SW 1271 (cell line): ENCODE measurements at places on chromosomes 1 and 21.

GRCh38 chr1:66644331-66644730, 107.9 kb upstream of the DYNLT5 start:
- DNase-seq, result no peak

GRCh38 chr1:40887012-40887378, 24.8 kb upstream of the CITED4 start:
- DNase-seq, result no peak

DNA sequence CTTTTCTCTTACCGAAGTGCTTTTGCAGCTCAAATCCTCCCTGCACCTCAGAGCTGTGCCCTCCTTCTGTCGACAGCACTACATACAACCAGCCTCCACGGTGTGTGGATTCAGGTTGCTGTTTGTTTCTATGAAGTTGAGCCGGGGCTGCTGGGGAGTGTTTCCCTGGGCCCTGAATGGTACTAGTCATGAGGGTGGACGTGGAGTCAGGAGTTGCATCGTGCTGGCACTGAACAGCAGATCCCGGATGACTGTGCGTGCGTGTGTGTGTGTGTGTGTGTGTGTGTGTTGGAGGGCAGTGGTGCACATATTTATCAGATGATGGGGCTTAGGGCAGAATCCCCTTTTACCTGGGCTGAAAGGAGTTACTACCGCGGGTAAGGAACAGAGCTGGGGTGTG, 47.0 kb downstream of the ACTL8 start:
- DNase-seq, result no peak

GRCh38 chr1:85571181-85571759, 9.3 kb upstream of the CCN1 start:
- no peak for DNase-seq

DNA sequence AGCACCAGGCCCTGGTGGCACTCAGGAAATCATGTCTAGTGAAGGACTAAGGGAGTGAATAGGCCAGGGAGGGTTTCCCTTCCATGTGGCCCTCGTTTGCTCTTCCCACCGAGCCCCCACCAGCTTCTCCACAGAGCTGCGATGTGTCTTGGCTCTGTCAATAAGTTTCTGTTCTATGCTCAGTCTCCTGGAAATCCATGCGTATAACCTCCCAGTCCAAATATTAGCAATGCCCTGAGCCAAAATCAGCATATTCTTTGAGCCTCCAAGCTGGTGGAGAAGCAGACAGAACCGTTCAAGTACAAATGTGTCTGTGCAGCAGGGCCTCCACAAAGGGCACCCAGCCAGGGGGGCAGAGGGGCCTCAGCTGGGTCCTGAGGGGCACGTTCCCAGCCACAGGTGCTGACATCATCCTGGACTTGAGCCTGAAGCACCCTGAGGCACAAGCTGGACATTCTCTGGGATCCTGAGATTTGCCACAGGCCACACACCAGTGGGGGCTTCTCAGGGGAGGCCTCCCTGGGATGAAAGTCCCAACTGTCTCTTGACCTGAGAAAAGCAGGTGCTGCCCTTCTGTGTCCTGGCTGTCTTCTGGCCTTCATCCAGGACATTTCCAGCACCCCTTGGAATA, 350.5 kb upstream of the VAMP3 start:
- no peak for DNase-seq

GRCh38 chr1:62406576-62406975, 30.3 kb upstream of the USP1 start:
- no peak for DNase-seq

DNA sequence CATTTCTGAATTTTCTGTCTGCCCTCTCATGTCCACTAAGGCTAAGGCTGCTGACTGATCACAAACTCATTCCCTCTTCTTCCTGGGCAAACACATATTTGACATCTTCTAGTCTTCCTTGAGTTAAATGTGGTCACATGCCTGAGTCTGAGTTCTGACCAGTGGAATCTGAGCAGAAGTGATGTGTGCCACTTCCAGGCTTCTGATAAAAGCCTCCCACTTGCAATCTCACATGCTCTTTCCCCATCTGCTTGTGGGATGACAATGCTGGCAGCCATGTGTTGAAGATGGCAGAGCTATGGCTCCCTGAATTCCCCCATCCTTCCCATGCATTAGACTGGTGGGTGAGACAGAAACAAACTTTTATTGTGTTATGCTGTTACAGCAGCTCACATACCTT, 149.9 kb upstream of the ZNF648 start:
- no peak for DNase-seq

DNA sequence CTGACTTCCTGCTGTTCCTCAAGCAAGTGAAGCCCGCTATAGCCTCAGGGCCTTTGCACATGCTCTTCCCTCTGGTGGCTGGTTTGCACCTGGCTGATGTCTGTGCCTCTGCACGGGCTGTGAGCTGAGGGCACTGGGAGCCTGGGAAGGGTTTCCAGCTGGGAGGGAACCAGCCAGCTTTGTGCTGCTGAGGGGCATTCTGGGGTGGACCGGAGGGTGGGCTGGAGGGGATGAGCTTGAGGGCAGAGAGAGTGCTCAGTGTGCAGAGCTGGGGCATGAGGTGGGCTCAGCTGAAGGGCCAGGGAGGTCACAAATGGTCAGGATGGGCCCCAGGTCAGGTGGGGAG, 305.7 kb downstream of the MATN1 start:
- no peak for DNase-seq

- no peak for DNase-seq
Measured at GRCh38 chr1:68495968-68496679, 758 bp downstream of the DEPDC1 start.

DNA sequence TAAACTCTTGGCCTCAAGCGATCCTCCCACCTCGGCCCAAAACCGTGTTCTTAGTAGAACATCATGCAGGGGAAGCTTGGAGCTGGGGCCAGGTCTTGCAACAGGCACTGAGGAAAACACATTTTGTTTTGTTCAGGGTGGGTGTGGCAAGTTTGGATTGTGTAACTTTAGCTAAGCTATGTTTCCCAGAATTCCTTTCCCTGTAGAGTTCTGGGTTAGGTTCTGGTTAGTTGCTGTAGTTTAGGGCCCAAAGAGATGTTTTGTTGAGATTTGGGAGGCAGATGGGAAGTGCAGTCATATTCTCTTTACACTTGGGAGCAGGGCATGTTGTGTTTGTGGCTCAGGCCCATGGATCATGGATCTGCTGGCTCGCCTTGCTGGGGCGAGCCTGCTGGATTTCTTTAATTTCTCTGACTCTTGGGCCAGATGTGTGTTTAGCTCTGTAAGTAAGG, 24.0 kb downstream of the PLA2G5 start:
- DNase-seq, result no peak

DNA sequence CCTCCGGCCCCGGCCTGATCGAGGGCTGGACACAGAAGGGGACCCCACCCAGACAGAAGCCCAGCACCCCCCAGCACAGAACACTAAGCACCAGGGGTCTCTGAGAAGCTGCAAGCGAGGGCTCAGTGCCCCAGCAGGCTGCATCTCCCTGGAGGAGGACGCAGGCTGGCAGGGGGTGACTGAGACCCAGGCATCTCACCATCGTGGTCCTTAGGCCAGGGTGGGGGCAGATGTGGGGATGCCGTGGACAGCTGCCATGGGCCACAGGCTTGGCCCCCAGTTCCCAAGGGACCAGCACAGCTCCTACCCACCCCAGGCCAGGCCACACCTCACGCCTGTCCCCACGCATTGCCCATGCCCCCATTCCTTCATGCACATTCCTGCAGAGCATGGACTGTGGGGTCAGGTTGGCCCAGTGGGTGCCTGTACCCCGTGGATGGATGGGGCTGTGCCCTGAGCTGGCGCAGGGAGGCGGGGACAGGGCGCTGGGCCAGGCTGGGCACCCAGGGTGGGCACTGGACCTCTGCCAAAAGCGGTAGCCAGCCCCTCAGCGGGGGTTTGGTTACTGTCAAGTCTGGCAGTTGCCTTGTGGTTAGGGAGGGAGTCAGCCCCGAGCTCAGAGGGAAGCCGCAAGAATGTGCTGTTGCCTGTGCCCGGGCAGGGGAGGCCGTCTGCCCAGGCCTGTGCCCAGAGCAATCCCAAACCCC, 61.5 kb downstream of the ARHGEF16 start:
- DNase-seq, result no peak

DNA sequence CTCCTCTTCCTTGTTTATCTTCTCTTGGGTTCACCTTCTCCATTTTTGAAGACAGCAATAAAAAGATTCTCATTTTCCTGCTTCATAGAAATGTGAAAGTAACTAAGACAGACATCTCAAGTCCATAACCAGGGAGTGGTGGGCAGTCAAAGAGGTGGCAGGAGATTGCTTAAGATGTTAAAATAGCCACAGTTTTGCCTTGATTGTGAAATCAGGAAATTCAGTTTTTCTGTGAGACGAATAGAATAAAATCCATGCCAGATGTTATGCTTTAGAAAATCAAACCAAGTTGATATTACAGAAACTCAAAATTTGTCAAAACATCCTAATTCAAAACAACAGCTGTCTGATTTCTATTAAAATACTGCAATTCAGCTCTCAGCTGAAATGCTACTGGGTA, 57.2 kb downstream of the TNN start:
- no peak for DNase-seq

GRCh38 chr1:24903955-24904730, 25.9 kb downstream of the RUNX3 start:
- no peak for DNase-seq

GRCh38 chr1:226790545-226791181, 51.6 kb upstream of the ITPKB start:
- DNase-seq, result no peak

DNA sequence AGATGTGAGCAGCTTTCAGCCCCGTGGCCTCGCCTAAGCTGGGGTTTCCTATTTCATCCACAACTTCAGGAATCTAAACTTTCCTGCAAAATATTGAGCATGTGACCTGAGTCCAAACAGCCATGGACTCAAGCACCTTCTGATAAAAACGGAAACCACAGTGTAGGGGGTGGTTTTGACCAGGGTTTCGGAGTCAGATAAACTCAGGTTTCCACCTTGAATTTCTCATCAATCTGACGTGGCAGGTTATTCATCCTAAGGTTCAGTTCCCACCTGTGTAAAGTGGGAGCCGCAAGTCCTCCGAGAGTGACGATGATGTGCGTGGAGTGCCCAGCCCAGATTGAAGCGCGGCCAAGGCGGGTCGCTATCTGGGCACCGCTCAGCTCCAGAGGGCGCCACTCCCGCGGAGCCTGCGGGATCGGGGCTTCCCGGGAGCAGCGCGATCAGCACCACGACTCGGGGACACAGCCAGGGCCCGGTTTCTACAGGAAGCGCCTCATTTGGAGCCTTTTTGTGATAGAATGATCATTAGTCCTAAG, 871 bp upstream of the ETS2 start:
- no peak for DNase-seq

DNA sequence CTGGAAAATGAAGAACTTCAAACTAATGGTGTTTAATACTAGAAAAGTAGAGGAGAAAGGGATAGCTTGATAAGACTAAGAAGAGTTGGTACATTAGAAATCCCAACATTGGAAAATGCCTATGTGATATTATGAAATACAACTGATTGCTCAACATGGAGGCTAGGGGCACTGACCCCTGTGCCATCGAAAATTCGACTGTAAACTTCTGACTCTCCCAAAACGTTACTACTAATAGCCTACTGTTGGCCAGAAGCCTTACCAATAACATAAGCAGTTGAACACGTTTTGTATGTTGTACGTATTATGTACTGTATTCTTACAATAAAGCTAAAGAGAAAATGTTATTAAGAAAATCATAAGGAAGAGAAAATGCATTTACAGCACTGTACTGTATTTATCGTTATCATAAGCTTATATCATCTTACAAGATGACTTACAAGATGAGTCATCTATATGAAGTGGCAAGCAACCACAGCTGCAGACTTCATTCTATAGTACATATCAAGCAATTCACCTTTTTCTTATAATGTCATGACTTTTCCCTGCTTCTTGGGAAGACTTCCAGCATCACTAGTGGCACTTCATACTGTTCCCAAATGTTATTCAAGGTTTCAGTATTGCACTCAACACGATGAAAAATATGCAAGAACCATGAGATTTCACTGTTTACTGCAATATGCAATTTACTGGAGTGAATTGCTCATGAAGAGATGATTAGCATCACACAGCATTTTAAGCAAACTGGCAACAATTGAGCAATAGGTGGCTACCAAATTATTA, 12.9 kb upstream of the CTSK start:
- no peak for DNase-seq

DNA sequence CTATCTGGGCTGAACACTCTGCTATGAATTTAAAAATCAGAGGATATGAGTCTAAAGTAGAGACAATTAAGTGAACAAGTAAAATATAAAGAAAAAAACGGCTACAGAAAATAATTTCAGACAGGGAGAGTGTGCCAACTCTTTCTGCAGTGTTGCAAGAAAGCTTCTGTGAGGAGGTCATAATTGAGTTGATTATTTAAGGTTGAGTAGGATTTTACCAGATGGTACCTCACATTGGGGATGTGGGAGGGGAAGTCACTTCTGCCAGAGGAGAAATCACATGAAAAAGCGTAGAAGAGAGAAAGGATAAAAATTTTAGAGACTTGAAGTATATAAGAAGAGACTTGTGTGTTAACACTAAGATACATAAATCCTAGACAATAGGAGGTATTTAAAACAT, 238.0 kb upstream of the NCAM2 start:
- DNase-seq, result no peak

- peak; percentile 43 for DNase-seq
Measured at GRCh38 chr1:210448297-210448892, 119.7 kb downstream of the HHAT start.

- DNase-seq, result no peak
Measured at GRCh38 chr21:36246080-36246631, 73.8 kb upstream of the MORC3 start.

- DNase-seq, result no peak
Measured at GRCh38 chr1:221887758-221888157, 145.9 kb upstream of the DUSP10 start.

- no peak for DNase-seq
Measured at GRCh38 chr1:44442791-44443190, 37.7 kb downstream of the RNF220 start.

GRCh38 chr1:38075191-38075590, 28.6 kb upstream of the POU3F1 start:
- no peak for DNase-seq

GRCh38 chr1:156717351-156717750, 10.9 kb upstream of the METTL25B start:
- DNase-seq, result no peak

DNA sequence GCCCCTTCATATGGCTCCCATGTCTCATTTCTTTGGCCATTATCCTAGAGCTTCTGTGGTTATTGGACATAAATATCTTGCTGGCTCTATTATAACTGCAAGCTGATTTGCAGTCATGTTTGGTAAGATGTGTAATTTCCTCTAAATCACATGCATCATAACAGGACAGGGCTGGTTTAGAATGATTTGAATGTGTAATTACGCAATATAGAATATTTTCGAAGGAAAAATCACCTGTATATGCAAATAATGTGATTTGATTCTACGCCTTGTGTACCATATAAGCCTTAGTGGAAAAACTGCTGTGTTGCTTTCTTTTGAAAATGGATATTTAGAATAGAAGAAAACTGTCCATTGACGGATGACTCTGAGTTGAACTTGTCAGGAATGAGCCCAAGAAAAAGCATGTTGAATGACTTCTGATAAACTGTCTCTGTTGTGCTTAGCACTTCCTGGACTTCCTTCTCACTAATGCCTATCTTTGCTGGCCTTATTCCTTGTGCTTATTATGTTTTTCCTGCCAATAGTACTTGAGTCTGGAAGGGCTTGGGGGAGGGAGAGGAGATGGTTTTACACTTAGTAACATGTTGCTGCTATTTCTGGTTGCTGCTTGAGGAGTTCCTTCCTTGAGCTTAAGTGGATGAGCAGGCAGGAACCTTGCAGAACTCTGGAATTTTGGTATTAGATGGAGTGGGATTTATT, 6.5 kb downstream of the CACHD1 start:
- DNase-seq, result peak; percentile 11
